ENCODE measurements at places on chromosomes 12 and 14.

- no peak for DNase-seq
Measured at GRCh38 chr14:100031506-100032281, 33.5 kb upstream of the EVL start.

- no peak for DNase-seq
Measured at GRCh38 chr12:51889216-51890132, 1.6 kb downstream of the ANKRD33 start.

DNA sequence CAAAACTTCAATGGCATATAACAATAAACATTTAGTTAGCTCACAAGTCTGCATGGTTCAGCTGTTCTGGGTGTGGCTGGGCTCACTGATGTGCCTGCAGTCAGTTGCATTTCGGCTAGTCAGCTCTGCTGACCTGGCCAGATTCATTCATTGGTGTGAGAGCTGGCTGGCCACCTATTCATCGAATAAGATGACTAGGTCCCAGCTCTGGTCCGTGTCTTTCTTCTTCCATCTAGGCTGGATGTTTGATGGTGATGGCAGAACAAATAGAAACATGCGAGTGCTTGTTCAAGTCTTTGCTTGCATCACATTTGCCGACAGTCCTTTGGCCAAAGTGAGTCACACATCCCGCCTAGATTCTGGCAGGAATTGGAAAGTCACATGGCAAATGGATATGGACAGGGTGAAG, 203.3 kb upstream of the CRY1 start:
- no peak for DNase-seq

DNA sequence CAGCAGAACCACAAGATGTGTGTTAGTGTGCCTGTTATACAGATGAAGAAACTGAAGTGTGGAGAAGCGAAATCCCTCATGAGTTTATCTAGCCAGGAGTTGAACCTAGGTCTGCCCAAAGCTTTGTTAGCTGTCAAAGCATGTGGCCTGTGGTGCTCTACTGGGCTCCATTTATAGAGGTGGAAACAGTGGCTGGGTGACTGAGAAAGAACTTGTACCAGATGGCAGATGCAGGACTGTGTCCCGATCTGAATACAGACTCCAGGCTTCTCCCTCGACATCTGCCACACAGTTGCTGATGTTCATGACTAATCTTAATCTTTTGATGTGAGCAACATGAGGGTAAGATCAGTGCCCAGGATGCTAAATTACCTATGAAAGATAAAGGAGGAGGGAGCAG, 89.1 kb downstream of the C12orf75 start:
- DNase-seq, result no peak

DNA sequence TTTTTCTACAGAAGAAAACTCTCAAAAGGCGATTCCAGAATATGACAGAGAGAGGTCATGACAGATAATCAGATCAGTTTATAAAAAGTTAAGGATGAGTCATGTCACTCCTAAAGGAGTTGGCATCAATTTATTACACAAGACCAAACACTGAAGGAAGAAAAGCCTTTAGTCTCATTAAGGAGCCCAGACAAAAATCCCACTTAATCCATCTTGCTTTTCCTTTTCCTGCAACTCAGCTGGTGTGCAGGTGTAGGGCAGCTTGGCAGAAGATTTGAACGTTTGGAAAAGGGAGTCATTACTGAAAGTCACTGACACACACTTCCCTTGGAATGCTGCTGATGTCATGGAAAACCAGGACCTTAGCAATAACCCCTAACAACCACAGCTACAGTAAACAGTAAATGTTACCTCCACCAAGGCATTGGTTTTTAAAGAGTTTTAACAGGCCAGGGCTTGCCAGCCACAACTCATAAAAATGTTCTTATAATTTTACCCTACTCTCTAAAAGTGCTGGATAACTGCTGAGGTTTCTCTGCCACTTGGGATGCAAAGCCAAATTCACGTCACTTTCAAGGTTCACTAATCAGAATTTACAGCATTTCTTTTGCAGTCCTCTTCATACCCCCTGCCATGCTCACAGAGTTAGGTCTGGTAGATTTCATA, 320.6 kb downstream of the RAD51B start:
- DNase-seq, result no peak

DNA sequence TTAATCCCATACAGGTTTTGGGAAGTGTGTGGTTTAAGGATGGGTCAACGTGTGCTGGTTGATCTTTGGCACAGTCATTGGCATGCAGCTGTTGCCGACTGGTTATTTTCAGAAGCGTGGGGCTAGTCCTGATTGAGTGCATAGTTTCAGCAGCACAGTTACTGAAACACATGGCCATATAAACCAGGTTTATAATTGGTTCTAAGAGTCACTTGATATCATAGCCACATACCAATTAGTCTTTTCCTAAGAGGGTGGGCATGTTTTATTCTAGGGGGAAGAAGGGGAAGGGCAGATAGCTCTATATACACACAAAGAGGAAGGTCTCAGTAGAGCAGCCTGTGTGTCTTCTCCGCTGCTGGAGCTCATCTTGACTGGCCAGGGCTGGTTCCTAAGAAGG, 11.0 kb upstream of the RPS6KL1 start:
- DNase-seq, result no peak

DNA sequence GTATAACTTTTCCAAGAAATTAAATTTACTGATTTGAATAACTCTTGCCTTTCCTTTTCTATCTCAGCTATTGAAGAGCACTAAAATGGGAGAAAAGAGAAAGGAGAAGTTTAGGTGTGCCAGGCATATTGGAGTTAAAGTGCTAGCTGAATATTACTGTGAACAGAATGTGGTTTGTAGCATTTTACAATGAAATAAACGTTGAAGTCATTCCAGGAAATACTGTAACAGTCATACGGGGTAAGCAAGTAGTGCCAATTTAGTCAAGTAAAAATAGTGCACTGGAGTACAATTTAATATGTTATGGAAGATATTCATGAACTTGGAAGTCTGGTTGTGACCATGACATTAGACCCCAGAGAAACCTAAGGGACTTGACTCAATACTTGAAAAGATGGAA, 62.1 kb downstream of the E2F7 start:
- DNase-seq, result no peak

- no peak for DNase-seq
Measured at GRCh38 chr14:71021347-71022011, 114.2 kb downstream of the PCNX1 start.

DNA sequence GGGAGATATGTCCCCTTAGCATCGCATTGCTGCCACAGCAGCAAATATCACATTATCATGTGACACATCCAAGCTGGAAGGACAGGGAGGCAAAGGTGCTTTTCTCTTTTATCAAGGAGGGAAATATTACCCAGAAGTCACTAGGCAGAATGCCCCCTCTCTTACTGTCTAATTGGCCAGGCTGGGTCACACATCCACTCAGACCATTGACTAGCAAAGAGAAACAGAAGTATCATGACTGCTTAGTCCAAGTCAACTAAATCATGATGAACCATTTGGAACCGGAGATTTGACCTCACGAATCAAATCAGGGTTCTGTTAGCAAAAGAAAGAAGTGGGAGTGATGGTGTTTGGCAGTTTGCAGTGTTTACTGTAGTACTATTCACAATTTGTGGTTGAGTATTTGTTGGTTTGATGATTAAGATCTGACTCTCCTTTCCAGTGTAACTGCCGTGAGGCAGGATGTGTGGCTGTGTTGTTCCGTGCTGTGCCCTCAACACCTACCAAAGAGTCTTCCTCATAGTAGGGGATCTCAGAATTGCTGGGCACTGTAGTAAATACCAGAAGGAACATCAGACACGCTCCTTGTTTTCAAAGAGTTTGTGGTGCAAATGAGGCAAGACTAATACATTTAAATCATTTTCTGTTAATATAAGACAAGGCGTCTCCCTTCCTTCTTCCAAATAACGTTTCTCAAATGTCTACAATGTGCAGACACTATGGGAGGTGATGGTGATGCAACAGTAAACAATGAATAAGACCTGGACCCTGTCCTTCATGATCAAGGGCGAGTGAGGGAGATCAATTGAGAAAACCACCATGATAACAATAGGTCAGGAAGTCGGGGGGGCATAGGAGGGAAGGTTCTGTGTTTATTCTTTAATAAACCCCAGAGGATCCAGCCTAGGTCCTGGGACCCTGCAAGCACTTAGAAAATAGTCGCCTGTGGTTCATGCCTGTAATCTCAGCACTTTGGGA, 194.4 kb upstream of the CRY1 start:
- DNase-seq, result no peak

- DNase-seq, result no peak
Measured at GRCh38 chr14:58783792-58784511, 146.2 kb downstream of the DACT1 start.

- DNase-seq, result no peak
Measured at GRCh38 chr14:101151226-101151926, 247.9 kb upstream of the RTL1 start.

- DNase-seq, result no peak
Measured at GRCh38 chr12:110345176-110345661, 58.3 kb downstream of the ANAPC7 start.

- no peak for DNase-seq
Measured at GRCh38 chr14:102485693-102486512, 23.7 kb downstream of the ANKRD9 start.

DNA sequence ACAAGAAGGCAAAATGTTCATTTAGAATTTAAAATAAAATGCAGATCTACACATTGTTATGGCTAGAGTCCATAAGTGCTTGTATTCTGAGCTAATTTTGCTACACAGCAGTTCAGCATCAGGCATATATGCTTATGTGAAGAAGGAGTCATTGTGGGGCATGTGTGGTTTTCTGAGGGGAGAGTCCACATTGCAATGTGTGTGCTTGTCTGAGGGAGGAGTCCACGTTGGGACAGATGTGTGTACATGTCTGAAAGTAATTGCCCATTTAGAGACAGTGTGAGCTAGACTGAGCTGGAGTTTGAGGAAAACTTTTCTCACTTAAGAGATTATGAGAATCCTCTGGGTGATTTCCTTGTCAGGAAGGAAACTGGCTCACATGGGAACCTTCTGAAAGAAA, 767.9 kb downstream of the TMEM121 start:
- no peak for DNase-seq

DNA sequence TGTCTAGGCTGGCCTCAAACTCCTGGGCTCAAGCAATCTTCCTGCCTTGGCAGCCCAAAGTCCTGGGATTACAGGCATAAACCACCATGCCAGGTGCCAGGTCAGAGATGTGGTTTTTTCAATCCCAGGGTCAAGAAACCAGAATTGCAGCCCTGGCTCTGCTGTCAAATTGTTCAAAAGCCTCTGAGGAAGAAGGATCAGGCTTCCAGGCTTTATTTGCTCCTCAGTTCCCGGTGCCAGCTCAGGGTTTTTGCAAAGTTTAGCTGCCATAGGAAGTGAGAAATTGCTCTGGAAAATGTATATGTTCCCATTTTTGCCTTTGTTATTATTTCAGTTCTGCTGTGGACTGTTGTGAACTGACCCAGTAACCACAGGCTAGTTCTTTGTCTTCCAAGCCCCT, 28.7 kb downstream of the WNT5B start:
- no peak for DNase-seq

- DNase-seq, result no peak
Measured at GRCh38 chr12:46547421-46548354, 175.1 kb upstream of the SLC38A2 start.

DNA sequence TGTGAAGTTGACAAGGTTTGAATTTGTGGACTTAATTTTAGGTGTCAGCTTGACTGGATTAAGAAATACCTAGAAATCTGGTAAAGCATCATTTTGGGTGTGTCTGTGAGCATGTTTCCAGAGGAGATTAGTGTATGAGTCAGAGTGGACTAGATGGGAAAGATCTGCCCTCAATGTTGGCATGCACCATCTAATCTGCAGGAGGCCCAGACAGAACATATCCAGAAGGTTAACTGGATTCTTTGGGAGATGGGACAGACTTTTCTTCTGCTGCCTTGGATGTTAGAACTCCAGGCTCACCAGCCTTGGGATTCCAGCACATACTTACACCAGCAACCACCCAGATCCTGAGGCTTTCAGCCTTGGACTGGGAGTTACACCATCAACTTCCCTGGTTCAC, 14.1 kb downstream of the SGPP1 start:
- DNase-seq, result no peak

DNA sequence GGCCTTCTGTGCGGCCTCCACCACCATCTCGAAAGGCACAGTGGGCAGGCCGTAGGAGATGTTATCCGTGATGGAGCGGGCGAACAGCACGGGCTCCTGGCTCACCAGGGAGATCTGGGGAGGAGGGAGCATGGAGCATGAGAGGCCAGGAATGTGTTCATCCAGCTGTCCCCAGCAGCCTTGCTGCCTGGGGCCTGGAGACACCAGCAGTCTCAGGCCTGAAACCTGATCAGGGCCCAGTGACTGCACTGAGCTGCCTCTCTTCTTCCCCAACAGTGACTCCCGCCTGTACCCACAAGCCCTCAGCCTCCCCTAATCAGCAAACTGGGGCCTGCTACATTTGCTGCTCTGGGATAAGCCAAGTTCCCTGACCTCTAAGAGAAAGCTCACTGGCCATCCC, 30.9 kb downstream of the ABCB9 start:
- no peak for DNase-seq

- DNase-seq, result no peak
Measured at GRCh38 chr14:100654814-100655740, 67.9 kb upstream of the BEGAIN start.

DNA sequence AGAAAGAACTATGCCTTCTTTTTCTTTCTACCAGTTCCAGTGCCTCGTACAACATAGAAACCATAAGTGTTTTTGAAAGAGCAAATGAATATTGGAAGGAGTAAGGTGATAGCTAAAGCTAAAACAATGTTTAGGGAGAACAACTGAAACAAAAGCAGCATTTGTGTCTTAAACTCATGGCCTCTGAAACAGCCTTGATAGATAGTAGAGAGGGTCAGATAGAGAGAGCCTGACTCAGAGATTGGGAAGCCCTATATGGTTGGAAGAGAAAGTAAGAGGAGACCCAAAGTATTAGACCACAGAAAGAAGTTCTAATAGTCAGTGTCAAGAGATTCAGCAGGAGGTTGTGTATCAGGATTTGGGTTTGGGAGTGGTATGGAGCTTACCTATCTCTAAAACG, 79.6 kb upstream of the IFNG-AS1 start:
- no peak for DNase-seq
